Fibroblast of skin of right biceps (primary cell): ENCODE measurements at places on chromosomes 2 and 18.

GRCh38 chr2:174780191-174780840 is 16.0 kb upstream of the CHRNA1 start:
- DNase-seq, result no peak

- no peak for DNase-seq
Observed at GRCh38 chr2:98769114-98769476, 38.2 kb upstream of the MGAT4A start.

DNA sequence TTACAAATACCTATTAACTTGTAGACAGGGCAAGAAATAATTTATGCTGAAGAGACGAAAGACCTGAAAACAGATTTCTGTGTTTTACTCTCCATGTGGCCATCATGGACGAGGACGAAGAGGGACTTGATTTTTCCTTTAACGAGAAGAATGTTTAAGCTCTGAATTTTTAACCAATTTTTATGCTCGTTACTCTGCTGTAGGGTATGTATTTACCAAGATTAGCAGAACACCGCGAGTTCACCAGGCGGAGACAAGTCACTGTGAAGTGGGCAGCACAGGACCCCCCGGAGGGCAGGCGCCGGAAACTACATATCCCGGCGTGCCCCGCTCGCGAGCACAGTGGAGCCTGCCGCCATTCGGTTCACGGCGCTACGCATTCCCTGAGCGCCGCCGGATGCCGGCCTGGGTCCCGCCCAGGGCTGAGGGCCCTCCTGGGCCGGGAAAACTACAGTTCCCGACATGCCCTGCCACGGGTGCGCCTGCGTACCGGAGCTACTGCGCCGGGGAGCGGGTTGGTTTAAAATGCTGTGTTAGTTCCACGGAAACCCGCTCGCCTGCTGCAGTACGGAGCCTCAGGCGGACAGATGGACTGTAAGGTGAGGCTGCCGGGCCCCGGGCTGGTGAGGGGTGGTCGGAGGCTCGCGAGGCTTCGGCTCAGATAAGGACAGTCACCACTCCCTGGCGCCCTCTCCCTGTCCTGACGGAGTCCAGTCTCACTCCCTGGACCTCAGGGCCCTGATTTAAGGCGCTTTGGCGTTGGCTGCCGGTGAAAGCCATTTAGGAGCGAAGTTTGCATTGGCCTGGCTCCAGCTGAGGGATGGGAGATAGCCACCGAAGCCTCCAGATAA is at the start of gene CCDC150:
Gene CCDC150, plus strand, starts transcription at position 536 of the 851 bp plus-strand sequence. Its CDS starts 52 bp downstream, at position 588.
- DNase-seq, result peak; percentile 94

DNA sequence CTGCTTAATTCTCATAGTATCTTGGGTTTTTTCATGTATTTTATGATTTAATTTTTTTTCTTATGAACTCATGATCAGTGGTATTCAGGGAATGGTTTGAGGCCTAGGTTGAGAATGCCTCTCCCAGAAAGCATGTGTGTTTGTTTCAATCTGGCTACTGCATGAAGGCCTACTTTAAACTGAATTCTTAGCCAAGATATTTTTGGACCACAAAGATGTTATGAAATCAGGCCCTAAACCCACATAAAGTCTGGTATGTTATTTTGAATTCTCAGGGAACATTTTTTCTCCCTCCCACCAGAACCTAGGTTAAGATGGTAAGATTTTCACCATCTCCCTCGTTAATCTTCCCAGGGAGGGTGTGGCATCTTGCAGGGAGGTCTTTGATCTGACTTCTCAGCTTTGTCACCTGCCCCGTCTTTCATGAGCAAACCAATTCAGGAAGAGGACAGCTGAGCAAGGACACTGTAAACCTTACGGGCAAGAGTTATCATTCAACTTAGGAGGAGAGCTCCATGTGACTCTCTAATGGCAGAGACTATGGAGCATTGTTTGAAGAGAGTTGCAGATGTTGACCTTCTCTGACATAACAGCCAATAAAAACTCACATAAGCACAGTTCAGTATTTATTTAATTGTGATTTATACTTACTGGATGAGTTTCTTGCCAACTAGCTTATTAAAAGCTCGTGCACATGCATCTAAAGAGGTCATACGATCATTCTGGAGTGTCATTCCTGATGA is 21.3 kb upstream of the ACKR3 start:
- peak; percentile 78 for DNase-seq

GRCh38 chr18:42165922-42166513 is 211.0 kb downstream of the PIK3C3 start:
- DNase-seq, result no peak

DNA sequence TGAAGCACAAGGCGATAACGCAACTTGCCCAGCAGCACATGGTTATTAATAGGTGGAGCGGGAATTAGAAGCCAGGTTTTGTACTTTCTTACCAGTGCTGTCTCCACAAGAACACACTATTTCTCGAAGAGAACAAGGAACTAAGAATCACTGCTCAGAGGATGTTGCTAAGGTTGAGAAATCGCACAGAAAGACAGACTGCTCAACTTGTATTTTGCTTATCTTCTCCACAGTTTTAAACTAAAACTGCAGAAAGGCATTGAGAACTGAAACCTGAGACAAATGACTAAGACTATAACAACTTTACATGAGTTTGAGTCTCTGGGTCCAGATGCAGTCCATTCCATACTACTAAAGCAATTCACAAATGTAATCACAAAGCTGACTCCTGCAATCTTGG is 6.2 kb downstream of the PRKD3 start:
- DNase-seq, result peak; percentile 69

DNA sequence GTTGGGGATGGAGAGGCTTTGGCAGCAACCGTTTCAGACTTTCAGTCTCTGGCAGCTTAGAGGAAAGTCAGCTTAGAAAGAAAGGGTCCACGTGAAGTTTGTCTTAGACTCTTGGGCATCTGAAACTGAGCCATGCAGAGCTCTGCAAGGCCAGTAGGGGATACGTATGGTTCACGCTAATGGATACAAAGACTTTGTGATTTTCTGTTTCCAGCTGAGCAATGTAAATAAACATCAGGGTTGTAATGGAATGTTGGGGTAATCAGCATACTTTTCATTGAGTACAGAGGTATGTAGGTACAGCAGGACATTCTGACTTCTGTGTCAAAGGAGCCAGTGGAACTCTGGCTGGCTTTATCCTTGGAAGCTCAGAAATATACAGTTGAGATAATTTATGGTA is 31.0 kb downstream of the RALB start:
- no peak for DNase-seq

GRCh38 chr2:188527141-188527540 is 235.5 kb downstream of the GULP1 start:
- peak; percentile 49 for DNase-seq

DNA sequence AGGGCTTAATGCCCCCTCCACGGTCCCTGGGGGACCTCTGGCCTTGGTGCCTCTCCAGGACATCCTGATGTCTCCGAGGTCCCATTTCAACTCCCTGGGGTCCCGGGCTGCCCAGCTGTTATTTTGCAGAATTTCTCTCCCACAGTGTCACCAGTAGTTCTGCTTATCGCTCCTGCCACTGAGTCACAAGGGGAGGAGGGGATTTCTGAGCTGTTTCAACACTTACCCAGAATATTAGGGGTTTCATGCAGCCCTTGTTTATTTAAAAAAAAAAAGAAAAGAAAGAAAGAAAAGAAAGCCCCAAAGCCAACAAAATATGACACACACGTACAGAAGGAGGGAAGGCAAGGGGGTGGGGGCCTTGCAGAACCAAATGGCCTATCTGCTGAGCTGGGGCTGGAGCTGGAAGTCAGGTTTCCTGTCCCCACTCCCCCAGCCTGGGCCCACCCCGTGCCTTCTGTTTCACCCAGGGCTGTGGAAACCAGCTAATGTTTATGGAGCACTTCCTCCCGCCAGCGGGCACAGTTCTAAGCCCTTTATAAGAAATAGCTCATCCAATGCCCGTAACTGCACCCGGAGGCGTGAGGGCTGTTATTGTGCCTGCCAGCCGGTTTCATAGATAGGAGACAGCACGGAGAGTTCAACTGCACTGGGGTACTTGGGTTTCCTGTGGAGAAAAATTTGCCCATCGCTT is 8.4 kb upstream of the ARID5A start:
- peak; percentile 63 for DNase-seq

GRCh38 chr2:206481056-206481455 is 37.7 kb downstream of the ADAM23 start:
- no peak for DNase-seq

DNA sequence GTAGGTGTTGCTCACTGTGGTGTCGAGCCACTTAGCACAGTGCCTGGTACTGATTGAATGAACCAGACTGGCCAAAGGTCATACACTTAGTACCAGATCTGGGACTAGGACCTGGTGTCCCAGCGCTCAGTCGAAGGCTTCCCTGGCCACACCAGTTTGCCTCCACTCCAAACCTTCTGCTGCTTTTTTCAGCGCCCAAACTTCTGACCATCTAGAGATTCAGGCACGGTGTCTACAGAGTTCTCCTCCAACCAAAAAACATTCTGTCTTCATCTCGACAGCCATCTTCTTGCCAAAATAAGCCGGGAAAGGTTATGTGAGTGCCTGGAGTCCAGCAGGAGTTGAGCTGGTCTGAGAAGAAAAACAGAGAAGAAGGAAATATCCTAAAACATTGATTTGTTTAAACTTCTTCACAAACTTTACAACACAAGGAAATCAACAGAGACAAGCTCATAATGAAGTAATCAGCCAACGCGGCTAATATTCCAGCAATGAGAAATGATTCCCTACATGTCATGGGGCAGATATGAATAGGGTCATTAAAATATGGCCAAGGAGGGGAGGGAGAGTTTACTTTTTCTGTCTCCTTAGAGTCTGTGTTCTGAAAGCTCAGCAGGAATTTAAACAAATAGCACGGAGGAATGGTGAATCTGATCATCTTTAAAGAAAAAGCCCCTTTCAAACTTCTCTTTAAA is 2.3 kb upstream of the GLI2 start:
- DNase-seq, result no peak

DNA sequence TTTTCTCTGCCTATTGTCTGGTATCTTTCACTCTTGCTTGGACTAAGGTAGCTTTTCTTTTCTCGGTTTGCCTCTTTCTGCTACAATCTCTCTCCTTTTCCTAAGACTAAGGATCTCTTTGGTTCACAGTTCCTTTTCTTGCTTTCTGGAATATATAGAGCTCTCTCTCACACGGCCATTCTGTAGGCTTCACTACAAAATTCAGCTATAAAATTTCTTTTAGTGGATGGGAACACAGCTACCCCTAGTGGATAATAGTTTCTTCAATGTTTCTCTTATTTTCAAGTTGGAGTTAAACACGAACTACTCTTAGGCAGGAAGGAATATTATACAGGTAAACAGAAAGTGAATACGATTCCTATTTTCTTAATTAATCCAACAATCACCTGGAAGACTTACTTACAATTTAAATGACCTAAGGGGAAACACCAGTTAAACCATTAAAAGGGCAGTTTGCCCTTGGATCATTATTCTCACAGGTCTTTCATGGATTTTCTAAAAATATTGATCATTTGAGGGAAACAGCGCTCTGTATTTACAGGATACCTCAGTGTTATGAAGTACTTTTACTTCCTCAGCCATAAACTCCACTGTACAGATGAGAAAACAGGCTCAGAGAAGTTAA is 140.5 kb downstream of the LRP2 start:
- DNase-seq, result no peak

GRCh38 chr2:190698895-190699294 is 50.0 kb downstream of the NAB1 start:
- DNase-seq, result no peak

GRCh38 chr18:31586616-31587015 is 5.1 kb upstream of the TTR start:
- DNase-seq, result no peak

DNA sequence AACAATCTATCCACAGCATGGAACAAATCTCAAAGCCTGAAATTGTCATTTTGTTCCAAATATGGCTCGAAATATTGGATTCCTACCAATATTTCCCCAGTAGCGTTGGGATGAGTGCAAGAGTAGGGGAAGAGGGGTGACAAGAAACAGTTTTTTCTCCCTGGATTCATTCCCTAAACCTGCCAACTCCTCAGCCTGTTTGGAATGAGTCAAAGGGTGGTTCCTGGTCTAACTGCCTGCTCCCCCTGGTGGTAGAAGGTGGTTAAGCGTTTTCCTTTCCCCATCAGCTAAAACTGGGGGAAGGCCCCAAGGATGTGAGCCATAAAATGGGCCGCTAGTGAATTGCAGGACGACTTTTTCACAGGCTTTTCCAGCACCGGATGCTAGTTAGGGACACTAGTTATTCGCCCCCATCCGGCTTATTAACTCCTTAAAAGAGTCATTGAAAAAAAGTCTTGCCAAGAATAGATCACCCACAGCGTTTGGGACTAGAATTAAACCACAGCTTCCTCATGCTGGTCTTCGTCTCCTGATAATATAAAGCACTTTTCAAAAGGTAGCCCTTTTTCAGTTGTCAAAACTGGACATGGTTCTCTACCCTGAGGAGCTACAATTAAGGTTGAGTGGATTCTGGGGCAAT is 72.5 kb downstream of the DHRS9 start:
- peak; percentile 57 for DNase-seq

- no peak for DNase-seq
Observed at GRCh38 chr2:75516378-75517360, 44.1 kb downstream of the EVA1A start.

GRCh38 chr2:99729104-99730025 is 239.5 kb upstream of the REV1 start:
- DNase-seq, result peak; percentile 60

DNA sequence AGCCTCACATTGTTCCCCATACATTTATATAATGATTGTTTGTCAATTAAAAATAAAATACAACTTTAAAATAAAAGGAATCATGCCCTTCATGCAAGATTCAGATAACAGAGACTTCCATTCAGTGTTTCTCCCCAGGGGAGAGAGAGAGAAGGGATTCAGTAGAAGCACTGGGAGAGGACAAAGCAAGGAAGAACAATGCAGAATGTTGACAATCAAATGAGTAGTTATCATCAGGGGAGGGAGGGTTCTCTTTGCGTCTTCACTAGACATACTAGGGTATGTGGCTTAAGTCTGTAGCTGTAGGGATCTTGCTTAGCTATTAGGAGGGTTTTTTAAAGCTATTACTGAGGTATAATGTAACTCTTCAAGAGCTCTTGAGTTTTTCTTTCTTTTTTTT is 30.7 kb downstream of the FSHR start:
- DNase-seq, result no peak

DNA sequence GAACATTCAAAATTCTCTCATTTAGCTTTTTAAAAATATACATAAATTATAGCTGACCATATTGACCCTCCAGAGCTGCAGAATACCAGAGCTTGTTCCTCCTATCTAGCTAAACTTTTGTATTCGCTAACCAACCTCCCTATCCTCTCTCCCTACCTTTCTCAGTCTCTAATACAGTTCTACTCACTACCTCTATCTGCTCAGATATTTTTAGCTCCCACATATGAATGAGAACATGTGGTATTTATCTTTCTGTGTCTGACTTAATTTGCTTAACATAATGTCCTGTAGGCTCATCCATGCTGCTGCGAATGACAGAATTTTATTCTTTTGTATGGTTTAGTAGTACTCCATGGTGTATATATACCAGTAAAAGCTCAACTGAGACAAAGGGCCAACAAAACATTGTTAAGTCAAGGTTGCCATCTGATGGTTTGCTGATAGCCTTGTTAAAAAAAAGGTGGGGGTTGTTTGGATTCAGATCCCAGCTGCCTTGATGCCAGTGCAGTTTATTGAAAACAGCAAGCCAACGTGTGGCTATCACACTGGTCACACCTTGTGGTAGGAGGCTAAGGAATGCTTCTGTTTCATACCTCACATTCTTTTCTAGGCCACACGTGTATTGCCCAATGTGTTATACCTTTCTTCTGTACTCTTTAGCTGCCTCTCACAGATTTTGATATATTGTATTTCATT is 101.5 kb downstream of the VWA3B start:
- DNase-seq, result no peak
